ENCODE measurements at places on chromosomes 1 and 21. TPM values are rescaled to one million over a fixed set of nuclear protein-coding genes. Genes with fewer than 3 reads are reported as not detected.

DNA sequence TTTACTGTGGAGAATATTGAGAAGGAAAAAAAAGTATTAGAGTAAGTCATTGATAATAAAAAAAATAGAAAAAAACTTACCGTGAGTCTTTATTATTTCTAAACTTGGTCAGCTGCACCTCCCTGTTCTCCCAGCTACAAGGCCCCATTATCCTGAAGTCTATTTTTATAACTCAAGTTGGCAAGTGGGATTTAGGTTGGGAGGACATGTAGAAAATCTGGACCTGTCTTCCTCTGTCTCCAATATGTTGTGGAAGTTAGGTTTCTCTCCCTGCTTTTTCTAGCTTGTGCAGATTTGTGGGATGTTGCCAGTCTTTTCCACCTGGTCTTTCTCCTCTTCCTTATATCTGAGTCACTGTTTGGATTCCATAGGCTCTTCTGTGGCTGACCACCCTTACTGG lies 361.4 kb downstream of the HLX start:
- DNase-seq, result no peak

DNA sequence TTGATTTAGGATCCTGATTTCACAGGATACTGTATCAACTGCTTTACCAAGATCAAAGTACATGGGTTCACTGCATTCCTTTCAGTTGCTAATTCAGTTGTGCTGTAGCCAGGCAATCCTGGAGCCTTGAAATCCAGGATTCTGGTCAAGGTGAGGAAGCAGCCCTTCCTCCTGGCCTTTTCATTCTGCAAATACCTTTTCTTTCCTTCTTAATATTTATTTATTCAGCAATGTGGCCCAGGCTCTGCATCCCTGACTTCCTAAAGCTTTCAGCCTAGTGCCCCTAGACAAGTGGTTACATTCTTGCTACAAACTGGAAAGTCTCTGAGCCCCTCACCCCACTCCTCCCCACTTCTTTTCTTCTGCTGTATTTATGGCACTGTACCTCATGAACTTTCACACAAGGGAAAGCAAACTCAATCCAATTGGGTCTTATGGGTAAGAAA lies 16.2 kb downstream of the LRRC8D start:
- DNase-seq, result no peak

DNA sequence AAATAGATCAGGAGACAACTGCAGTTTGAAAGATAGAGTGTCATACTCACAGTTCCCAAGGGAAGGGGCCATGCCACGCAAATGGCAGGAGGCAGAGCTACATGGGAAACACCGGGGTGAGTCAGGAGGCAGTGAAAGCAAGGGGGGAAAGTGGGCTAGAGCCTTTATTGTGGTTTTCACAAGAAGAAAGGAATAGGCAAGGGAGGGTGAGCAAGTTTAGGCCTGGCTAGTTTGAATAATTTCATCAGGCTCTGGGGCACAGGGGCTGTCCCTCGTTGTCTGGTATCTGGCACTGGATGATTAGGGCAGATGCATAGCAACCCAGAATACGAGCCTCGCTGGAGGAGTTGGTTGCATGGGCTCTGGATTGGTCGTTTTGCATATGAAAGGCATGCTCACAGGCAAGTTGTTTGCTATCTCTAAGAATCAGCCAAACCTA lies 17.0 kb upstream of the ITLN2 start:
- DNase-seq, result no peak

DNA sequence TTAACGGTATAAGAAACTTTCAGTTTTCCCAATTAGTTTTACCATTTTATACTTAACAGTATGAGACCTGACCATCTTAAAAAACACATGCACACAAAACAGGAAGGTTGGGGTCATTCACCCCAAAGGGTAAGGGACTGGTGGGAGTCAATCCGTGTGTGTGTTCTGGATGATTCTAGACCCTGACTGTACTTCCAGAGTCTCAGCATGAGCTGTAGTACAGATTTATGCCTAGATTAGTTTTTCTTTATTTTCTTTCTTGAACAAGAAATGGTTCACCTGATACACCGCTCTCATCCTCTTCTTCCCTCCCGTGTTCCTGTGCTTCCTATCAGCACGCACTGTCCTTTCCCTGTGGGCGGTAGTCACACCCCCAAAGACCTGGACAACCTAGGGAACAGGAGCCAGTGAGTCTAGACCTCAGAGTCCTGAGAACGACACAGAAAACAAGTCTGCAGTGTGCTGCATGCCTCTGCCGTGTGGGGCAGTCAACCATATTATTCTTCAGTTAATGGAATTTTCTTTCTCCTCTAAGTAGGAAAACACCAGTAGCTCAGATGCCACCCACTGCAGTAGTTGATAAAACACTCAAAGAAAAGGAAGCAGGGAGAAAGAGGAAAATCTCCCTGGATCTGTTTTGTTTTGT lies 38.9 kb upstream of the MRPS6 start:
- no peak for DNase-seq

DNA sequence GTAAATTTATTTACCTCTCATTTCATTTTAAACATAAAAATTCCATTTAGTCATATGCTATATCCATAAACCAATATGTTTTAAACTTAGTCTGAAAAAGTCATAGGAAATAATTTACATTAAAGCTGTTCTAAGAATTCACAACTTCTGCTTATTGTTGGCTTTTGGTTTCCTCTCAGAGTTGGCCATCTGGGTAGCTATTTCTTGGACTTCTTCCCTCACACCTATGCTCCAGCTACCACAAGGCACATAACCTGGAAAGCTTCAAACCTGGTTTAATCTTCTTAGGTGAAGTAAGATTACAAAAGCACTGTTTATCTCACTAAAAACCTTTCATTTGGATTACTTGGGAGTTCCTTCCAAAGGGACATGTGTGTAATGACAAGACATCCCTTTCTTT lies 29.8 kb downstream of the RBM11 start:
- no peak for DNase-seq

- DNase-seq, result no peak
Observed at GRCh38 chr1:46630719-46631118, 14.1 kb upstream of the MOB3C start.

GRCh38 chr1:60152891-60153290 lies 79.3 kb upstream of the C1orf87 start:
- no peak for DNase-seq

The TMEM61 gene
- not detected for total RNA-seq

Measured in right cardiac atrium (tissue), 5 donors.